ENCODE measurements at places on chromosomes 13 and 19. TPM values are rescaled to one million over a fixed set of nuclear protein-coding genes. Genes with fewer than 3 reads are reported as not detected.

ZNF578 gene
- 1.1 TPM for total RNA-seq

RFPL4A gene
- total RNA-seq: not detected

LCP1 gene
- 13.2 TPM for total RNA-seq

GRIN3B gene
- total RNA-seq: not detected

ZNF575 gene
- 1.3 TPM for total RNA-seq

LYPD3 gene
- total RNA-seq: 0.25 TPM

KANK2 gene
- total RNA-seq: 667 TPM

RASL11A gene
- total RNA-seq: 3.5 TPM

ACER1 gene
- total RNA-seq: not detected

MADCAM1 gene
- 0.29 TPM for total RNA-seq

AMH gene
- total RNA-seq: 0.79 TPM

FGF21 gene
- not detected for total RNA-seq

Measured in heart left ventricle (tissue), 16 donors.